Stimulated activated naive CD8-positive, alpha-beta T cell treated with anti-CD3 and anti-CD28 coated beads, Interleukin-15, Interleukin-2, amounts not matched to agents 100 U/mL and 50 U/mL, for 24 hours (primary cell): ENCODE measurements at places on chromosomes 2 and 18.

- no peak for DNase-seq
These were observed 45.2 kb downstream of the PTGR3 start for GRCh38 chr18:75163736-75164135.

GRCh38 chr2:162478721-162479129, 134.8 kb downstream of the GCA start:
- DNase-seq, result no peak

DNA sequence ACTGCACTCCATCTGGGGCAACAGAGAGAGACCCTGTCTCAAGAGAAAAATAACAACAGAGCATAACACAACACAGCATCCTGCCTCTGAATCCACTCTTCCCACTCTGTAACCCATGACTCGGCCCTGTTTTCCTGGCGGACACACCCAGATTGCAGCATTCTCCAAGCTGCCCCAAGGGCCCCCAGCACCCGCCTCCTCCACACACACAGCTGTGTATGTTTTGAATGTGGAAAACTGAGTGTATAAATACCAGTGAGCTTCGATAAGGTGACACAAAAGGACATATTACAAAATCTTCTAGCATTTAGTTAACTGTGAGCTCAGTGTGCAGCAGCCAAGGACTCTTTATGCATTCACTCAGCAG, 13.0 kb downstream of the IMPA2 start:
- DNase-seq, result no peak

- DNase-seq, result no peak
These were observed 4.7 kb downstream of the AGAP1 start for GRCh38 chr2:235498541-235498940.

DNA sequence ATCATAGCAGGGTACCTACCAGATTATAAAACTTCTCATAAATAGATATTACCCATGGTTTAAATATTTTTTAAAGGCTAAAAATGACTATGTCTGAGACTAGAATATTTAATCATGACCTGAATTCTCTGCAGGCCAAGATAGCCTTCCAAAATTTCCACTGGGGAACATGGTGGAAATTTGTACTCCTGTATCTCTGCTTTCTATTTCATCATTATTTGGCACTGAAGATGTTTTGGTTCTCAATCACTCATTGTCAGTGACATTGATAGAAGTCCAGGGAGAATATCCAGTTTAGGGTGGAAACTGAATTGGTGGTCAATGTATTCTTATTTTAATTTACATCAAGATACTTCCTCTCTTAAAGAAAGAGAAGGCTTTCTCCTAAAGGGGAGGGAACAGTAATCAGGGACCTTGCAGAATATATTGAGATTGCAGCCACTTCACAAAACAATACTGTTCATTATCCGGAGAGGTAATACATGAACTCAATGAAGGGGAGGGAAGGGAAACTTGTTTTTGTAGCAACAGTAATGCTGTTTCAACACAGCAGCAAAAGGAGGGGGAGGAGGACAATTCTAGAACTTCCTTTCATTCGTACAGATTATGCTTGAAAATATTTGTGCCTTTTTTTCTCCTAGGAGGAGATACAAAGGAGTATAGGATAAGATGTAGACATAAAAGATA, 34.1 kb downstream of the EEF1B2 start:
- DNase-seq, result no peak

DNA sequence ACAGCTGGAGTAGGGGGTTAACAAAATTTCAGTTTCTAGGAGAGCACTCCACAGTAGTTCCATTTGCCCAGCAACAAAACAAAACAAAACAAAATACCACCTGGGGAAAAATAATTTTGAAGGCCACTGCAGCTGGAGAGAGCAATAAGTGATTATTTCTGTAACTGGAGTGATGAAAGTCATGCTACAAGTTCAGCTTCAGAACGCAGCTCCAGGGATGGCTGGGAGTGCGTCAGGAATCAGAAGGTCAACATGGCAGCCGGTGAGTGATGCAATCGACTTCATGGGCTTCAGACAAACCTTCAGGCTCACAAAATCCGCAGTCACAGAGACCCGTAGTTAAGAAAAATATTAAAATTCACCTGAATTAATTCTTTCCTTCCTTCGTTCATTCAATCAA, 41.0 kb downstream of the ABHD3 start:
- no peak for DNase-seq

- DNase-seq, result no peak
These were observed 75.6 kb downstream of the TPO start for GRCh38 chr2:1488851-1489250.

DNA sequence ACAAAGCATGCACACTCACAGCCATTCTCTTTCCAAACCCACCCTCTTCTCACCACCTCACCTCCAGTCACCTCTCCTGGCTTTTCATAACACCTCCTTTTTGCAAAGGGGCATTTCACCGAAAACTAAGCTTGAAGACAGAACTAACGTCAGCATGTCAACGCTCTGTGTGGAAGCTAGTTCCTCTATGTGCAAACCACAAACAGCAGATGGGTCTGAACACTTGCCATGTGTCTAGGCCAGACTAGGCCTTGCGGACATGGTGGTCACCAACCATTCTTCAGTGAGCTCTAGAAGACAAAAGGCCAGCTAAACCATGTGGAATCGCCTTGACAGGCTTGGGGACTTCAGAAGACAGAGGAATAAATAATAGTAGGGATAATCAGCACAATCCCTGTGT, 148.5 kb downstream of the TXNL1 start:
- no peak for DNase-seq

DNA sequence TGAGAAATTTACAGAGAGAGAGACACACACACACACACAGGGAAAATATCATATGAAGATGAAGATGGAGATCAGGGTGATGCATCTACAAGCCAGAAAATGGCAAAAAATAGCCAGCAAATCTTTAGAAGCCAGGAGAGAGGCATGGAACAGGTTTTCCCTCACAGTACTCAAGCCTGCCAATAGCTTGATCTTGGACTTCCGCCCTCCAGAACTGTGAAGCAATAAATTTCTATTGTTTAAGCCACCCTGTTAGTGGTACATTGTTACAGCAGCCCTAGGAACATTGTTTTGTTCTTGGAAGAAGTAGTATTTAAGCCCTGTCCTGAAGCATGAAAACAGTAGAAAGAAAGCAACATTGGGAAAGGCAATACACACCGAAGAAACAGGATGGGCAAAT, 292.0 kb upstream of the LRP1B start:
- no peak for DNase-seq

DNA sequence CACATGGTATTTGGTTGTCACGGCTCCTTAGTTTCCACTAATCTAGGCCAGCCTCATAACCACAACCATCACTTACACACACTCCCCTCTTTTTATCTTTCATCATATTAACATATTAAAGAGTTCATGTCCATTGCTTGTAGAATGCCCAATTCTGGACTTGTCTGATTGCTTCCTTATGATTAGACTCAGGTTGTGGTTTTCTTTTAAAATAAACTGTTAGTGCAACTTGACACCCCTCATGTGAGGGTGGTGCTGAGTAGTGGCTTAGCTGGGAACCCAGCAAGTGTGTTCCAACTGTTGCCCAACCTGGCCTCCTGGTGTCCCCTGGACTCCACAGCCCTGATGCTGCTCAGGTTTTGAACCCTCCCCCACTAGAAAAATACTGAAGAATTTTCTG, 20.1 kb upstream of the CD207 start:
- no peak for DNase-seq

- peak; percentile 83 for DNase-seq
These were observed 15.9 kb upstream of the ATP6V1B1 start for GRCh38 chr2:70919672-70920366.

GRCh38 chr2:151103551-151103950, 158.1 kb downstream of the RBM43 start:
- no peak for DNase-seq

- no peak for DNase-seq
These were observed 239.3 kb downstream of the FBXO15 start for GRCh38 chr18:73908323-73908722.
